ENCODE measurements at places on chromosomes 1 and 21.
A peak's percentile ranks its signal among the peaks of the same experiment; 100 is the strongest.

DNA sequence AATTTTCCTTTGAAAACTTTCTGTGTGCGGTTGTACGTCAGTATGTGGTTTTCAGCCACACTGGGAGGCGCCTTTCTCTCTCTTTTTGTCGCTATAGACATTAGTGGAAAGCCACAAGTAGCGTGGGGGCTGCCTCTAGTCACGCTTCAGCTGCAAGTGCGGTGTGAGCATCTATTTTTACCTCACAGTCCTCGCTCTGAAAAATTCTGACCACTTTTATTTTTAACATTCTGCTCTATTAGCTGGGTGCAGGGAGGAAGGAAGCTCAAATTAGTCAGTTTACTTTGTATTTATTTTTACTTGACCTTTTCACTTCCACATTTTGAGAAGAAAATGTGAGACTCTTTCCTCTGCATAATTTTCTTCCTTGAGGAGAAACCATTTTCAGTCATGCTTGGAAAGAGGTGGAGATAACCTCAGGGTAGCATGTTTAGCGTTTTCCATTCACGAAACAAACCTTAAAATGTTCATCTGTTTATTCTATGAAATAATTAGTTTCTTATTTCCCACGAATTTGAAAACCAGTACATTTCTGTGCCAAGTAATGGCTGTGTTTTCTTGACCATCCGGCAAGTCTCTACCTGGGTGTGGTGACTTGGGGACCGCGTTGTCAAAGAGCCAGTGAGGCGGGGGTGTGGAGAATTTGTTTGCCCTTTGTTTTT is 35.6 kb downstream of the ADARB1 start:
- peak; percentile 19 for DNase-seq

DNA sequence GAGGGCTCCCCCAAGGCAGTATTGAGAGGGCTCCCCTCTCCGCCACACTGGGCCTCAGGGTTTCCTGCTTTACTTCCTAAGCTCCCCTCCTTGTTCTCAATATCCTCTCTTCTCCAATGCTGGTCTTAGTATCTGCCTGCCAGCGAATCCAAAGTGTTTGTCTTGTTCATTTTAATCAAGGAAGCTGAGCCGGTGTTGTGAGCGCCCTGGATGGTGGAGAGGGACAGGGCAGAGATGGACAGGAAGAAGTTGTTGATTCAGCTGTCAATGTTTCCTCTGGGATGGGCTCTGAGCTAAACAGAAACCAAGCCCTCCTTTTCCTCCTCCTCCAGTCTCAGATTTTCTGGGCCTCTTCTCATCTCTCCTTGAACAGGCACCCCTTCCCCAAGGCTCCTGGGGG is 5.4 kb downstream of the OLFML3 start:
- peak; percentile 29 for DNase-seq

GRCh38 chr1:216482620-216483019 is 59.4 kb upstream of the USH2A start:
- DNase-seq, result no peak

DNA sequence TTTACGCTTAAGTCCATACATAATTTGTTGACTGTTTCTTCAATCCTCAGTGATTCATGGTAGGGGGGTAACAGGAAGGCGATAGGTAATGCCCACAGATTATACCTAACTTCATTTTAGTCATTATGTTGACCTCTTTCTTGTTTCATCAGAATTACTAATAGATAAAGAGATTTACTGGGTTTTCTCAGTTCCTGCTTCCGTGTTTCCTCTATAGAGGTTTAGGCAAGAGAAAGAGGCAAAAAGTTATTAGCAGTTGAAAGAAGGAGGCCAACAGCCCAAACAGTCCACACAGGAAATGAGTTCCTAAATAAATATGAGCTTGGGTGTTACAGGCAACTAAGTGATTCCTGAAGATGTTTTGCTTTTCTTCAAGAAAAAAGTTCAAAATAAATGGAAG is 17.9 kb upstream of the CLCA1 start:
- no peak for DNase-seq

DNA sequence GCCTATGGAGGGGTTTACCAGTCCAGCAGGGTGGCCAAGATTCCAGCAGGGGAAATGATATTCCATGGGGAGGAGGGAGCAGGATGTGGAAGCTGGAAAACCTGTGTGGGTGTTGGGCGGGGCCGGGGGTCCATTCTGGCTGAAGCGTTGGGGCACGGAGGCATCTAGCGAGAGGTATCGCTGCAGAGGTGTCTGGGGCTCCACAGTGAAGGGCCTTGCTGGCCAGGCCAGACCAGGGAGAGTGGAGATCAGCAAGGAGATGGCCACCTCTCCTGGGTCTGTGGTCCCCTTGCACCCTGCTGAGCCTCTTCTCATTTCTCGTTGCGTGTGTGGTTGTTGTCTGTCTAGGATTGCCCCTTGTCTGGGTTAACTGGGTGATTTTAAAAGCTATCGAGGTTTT is 6.2 kb downstream of the COQ8A start:
- no peak for DNase-seq

- DNase-seq, result no peak
Measured at GRCh38 chr1:19128968-19129514, 81.0 kb downstream of the UBR4 start.

- DNase-seq, result no peak
Measured at GRCh38 chr21:45910548-45911221, 70.9 kb upstream of the COL6A1 start.

- peak; percentile 13 for DNase-seq
Measured at GRCh38 chr1:88421997-88422396, 262.1 kb upstream of the PKN2 start.

DNA sequence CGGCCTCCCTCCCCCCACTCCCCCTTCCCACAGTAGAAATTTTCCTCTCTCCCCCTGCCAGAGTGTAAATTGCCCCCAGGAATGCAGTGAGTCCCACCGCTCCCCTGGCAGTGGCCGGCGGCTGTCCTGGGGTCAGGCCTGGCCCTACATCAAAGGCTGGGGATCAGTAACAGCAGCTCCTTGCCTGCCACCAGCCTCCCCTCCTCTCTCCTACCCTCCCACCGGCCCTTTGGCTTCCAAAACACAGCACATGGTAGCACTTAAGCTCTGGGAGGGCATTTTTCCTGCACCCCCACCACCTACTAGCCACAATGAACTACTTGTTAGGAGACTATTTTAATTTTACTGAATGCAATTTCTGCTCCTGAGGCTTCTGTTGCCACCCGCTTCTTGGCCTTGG is 9.0 kb upstream of the COL8A2 start:
- DNase-seq, result no peak

DNA sequence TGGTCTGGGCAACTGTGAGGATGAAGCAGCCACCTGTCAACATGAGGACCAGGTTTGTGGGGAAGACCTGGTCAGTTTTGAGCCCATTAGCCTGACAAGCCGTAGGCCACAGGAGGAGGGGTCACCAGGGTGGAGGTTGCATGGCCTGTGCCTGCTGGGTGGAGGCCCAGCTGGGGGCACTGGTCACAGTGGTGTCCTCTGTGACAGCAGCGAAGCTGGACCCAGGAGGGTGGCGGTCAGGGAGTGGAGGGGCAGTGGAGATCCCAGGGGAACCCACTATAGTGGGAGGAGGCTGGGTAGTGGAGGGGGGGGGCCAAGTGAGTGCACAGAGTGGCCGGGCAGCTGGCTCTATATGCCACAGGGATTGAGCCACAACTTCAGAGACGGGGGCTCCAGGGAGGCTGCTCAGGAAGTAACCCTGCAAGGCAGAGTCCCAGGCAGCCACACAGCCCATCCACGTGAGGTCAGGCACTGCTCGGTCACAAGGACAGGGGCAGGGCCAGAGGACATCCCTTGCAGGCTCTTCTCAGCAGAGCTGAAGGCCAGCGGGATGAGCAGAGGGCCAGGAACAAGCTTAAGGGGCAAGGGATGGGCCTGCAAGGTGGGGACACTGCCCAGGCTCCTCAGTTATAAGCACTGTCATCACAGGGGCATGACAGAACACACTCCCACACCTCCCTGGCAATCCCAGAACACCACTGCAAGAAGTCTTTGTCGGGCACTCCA is 2.3 kb upstream of the C1orf35 start:
- DNase-seq, result no peak

DNA sequence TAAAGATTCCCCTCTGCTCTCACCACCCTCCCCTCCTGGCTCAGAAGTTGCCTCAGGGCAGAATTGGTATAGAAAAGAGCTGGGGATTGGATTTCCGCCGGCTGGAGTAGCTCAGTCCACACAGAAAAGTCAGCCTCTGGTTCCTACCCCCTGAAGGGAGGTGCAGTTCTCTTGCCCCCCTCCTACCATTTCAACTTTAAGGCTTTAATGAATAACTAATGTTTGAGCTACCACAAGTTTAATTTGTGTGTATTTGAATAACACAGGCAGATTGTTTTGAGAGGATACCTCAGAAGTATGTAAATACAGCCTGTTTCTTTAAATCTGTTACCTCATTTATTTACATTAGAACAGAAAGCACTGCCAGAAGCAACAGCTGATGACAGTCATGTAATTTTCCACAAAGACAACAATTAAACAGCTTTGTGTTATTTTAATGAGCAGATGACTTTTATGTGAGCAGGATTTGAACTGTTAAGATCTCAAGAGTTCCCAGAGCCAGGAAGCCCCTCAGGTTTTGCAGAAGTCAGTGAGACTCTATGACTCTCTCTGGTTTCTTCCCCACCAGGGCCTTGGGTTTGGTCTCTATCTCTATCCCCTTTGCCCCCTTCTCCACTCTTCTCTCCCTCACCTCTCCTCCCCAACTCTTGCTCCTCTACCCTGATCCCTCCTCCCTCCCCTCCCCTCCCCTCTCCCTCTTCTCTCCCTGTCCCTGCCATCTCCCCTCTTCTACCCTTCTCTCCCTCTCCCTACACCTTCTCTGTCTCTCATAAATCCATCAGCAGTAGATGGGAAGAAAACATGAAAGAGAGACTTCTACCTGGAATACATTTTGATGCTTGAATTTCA is 26.3 kb downstream of the DUSP10 start:
- peak; percentile 77 for DNase-seq

- no peak for DNase-seq
Measured at GRCh38 chr1:30153743-30154449, 569.5 kb downstream of the MATN1 start.

DNA sequence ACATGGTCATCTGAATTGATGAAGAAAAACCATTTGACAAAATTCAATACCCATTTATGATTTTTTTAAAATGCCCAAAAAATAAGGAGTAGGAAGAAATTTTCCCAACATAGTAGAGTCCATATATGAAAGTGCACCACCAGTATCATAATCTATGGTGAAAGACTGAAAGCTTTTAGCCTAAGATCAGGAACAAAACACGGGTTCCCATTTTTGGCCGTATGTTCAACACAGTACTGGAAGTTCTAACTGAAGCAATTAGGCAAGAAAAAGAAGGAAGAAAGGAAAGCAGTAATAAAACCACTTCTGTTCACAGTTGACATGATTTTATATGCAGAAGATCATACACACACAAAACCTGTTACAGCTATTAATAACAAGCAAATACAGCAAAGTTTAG is 227.8 kb upstream of the RAB4A start:
- no peak for DNase-seq

GRCh38 chr1:179589509-179589908 is 2.1 kb upstream of the TDRD5 start:
- DNase-seq, result no peak

DNA sequence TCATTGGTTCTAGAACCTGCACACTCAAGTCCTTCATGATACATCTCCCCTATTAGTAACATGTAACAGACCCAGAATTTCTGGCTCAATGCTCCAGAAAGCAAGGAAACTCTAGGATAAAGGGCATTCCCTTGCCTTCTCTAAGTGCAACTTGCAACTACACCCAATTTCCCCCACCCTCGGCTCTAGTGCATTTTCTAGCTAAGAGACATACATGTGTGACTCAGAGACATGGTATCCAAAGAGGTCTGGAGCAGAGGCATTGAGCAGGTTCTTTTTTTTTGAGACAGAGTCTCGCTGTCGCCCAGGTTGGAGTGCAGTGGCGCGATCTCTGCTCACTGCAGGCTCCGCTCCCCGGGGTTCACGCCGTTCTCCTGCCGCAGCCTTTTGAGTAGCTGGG is 132.9 kb downstream of the ZC3H11B start:
- peak; percentile 36 for DNase-seq

DNA sequence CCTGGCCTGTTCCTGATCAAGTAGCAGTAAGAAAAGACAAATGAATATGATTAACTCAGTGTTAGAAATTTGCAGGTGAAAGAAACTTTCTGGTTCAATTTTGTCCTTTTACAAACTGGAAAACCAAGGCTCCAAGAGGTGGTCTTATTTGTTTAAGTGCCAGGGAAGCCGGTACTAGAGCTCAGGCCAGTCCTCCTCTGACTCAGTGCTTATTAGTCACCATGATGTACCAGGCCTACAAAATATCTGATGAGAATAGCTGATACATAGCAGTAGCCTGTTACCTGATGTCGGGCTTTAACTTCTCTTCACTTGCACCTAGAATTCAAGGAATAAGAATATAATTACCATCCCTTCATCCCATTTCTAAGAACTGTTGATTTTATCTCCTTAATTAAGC is 394.8 kb downstream of the LMX1A start:
- no peak for DNase-seq

- DNase-seq, result no peak
Measured at GRCh38 chr21:41970106-41970391, 16.2 kb upstream of the C2CD2 start.

DNA sequence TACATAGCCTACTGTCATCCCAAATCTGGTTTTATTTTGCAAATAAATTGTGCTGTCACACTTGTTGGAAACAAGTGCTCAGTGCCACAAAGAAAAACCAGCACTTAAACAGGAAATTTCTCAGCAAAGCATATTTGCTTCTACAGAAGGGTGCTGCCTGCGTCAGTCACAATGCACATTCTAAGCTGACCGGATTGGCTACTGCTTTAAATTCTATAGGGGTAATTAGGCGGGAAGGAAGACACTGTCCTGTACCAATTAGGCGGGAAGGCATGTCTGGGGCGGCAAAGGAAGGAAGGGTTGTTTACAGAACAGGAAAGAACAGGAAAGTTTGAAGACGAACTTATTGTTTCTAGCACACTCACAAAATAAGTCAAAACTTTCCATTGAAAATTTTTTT is 2.8 kb downstream of the IFI16 start:
- DNase-seq, result no peak

DNA sequence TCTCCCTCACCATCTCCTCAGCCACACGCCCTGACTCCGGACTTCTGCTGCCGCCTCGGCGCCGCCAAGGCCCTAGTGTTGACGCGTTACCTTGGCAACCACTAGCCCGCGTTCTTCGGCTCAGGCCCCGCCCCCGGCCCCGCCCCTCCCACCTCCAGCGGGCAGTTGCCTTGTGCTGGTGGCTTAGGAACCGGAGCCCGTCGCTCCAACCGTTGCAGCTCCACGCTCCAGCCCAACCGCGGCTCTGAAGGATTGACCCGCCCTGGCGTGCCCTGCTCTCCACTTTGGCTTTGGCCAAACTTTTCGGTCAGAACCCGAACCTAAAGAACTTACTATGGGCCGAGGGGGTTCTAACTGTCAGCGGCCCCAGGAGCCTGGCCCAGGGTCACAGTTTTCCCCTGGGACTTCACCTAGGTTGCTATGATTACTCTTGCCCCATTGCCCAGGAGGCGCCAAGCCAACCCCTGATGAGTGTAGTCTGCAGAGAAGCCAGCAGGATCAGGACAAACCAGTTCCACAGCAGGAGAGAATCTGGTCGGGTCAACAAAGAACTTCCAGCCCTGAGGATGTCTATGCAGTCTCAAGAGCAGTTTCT is at the start of gene CFAP45:
Gene CFAP45 (minus strand): TSS at position 80 of the 595 bp plus-strand sequence. CDS start 67 bp downstream, at position 13.
- DNase-seq, result peak; percentile 72

- no peak for DNase-seq
Measured at GRCh38 chr21:31557421-31558188, 101.9 kb upstream of the SOD1 start.

- DNase-seq, result no peak
Measured at GRCh38 chr1:11279630-11280029, 6.6 kb downstream of the UBIAD1 start.

Data from fibroblast of skin of back (primary cell).